ENCODE measurements at places on chromosomes 16 and 17. TPM values are rescaled to one million over a fixed set of nuclear protein-coding genes. Genes with fewer than 3 reads are reported as not detected.

- DNase-seq = no peak
Measured at GRCh38 chr17:79261355-79262072, 186.9 kb downstream of the ENGASE start.

GRCh38 chr17:50070908-50071680 lies 15.2 kb downstream of the ITGA3 start:
- DNase-seq = no peak

DNA sequence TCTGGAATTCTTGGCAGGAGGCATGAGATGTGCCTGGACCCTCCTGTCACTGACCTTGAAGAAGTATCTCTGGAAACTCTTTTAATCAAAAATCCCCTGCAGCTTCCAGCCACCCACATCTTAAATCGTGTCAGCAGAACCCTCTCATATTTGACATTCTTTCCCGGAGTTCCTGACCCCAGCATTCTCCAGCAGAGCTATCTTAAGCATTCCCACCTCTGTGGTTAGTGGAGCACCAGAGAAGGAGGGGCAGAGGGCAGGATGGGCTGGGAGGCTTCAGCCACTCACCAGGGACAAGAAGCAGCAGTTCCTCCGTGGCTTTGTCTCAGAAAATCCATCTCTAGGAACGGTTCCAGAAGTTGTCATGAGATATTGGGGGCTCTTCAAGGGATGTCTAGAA lies 149.9 kb downstream of the RGS9 start:
- DNase-seq = no peak

DNA sequence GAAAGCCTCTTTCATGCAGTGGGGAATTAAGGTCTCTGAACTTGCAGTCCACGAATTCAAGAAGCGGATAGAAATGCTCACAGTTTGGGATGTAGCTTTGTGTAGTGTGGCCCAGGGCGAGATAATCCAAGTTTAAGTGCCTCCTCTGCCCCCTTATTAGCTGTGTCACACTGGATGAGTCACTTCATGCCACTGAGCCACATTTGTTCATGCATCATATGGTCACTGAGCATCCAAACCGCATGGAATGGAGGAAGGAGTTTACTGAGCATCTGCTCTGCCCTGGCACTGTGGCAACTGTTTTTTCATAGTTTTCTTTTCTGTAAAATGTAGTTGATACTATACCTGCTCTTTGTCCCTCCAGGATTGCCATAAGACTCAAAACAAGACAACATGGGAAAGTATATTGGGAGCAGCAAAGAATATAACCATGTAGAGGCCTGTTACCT lies 15.1 kb upstream of the DHX8 start:
- DNase-seq = no peak

- peak; percentile 8 for DNase-seq
Measured at GRCh38 chr17:48122665-48123045, 15.1 kb downstream of the SNX11 start.

DNA sequence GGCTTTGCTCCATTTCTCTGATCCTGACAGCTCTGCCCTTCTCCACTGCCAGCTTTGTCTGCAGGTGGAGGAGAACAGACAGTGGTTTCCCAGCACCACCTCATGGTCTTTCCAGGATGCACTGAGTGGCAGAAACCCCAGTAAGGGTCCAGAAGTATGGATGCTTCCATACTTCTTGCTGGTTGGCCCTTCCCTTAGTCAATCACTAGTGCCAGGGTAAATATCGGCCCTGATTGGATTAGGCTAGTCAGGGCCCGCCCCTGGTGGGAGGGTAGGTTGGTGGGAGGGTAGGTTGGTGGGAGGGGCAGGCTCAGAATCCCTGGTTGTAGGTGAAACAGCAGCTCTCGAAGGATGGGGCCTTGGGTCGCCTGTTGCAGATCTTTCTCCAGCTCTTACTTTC lies 10.2 kb downstream of the RNF213 start:
- DNase-seq = no peak

- DNase-seq = peak; percentile 75
Measured at GRCh38 chr16:56607109-56607618, 1.2 kb upstream of the MT2A start.

DNA sequence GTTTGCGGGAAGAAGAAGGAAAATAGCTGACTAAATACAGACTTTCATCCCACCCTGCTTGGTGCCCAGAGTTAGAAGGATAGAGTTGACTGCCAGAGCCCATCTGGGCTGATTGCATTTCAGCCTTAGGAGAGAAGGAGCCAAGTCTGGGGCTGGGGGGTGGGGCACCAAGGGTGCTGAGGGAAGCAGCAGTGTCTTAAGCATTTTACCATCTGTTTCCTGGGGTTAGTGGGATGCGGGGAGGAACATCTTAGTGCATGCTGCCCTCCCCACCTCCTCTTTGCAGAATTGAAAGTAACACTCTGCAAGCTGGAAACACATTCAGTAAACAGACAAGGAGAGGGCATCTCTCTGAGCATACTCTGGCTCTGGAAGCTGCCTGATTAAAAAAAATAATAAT lies 1.5 kb upstream of the ARL5C start:
- DNase-seq = no peak

DNA sequence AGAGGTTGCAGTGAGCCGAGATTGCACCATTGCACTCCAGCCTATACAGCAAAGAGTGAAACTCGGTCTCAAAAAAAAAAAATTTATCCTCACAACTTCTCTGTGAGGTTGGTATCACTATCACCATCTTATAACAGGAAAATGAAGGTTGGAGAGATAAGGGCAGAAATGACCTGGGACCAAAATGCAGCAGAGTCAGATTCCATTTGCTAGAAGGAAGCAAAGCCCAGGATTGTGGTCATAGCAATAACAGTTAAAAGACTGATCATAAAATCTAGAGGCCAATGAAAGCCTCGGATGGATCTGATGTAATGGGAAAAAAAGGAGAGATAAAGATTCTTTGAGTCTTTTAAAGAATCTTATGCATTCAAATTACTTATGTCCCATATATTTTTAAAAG lies 69.6 kb upstream of the TEKT1 start:
- DNase-seq = no peak

GRCh38 chr17:28033972-28034714 lies 8.3 kb upstream of the NLK start:
- no peak for DNase-seq

- no peak for DNase-seq
Measured at GRCh38 chr16:66588981-66589713, 9.9 kb downstream of the CMTM2 start.

DNA sequence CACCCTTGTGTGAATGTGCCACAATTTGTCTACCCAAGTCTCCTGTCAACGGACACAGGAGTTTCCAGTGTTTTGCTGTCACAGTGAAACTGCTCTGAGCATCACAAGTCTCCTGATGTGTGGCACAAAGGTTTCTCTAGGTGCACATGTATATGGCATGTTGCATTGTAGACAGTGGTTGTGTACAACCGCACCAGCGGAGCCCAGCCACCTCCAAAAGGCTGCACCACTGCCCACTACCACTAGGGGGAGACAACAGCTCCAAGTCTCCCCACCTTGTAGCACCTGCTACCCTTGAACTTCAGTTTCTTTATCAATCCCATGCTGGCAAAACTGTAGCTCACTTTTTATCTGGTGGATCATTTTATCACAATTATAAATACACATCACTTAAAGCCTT lies 95.5 kb upstream of the ZNF469 start:
- no peak for DNase-seq

GRCh38 chr16:30355954-30356308 lies 823 bp upstream of the CD2BP2 start:
- no peak for DNase-seq

GRCh38 chr17:12680407-12680897 lies 14.8 kb downstream of the MYOCD start:
- DNase-seq = no peak

DNA sequence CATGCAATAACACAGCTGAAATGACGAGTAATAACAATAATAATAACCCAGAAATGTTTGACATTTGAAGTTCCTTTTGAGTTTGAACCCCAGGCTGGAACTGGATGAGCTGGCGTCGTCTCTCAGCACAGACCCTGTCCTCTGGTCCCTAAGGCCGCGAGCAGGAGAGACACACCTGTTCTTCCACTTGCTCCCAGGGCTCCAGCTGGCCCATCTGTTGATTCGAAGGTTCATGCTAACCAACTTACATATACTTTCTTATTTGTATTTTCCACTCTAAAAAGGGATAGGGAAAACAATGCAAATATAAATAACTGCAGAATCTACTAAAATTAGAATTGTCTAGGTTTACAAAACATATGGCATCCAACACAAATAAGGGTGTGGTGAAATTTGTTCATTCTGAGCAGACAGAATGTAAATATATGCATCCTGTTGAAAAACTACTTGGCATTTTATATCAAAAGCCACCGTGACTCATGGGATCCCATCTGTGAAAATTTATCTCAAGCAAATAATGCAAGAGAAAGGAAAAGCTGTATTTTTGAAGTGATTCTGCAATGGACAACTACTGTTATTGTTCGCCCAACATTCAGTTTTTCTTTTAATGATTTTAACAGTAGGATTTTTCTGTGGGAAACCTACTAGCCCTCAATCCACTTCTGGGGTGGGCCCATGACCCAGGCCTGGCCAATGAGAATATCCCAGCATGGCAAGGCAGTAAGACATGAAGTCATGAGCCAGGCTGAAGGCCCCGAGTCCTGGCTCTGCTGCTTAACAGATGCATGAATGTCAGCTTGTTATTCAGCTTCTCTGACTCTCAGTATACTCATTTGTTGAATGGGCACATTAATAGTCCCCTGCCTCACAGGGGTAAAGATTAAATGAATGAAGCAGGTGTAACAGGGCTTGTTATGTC lies 13.2 kb upstream of the RGS9 start:
- no peak for DNase-seq

GRCh38 chr16:81843243-81843582 lies 64.1 kb downstream of the PLCG2 start:
- no peak for DNase-seq

GRCh38 chr17:47717261-47717697 lies 15.8 kb upstream of the TBX21 start:
- DNase-seq = no peak

DNA sequence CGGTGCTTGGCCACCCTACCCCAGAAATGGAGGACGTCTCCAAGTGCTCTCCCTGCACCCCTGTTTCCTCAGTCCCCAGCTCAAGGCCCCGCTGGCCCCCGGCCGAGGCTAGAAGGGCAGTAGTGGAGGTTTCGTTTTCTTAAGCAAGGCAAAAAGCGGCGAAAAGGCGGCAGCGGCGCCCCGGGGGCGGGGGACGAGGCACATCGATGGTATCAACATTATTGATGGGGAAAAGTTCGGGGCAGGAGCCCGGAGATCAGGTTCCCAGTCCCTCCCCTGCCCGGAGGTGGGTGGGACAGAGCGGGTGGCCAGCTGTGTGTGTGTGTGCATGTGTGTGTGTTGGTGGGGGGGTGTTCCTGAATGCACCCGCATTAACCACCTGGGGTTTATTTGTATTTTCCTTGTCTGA lies 4.1 kb upstream of the SALL1 start:
- DNase-seq = no peak

DNA sequence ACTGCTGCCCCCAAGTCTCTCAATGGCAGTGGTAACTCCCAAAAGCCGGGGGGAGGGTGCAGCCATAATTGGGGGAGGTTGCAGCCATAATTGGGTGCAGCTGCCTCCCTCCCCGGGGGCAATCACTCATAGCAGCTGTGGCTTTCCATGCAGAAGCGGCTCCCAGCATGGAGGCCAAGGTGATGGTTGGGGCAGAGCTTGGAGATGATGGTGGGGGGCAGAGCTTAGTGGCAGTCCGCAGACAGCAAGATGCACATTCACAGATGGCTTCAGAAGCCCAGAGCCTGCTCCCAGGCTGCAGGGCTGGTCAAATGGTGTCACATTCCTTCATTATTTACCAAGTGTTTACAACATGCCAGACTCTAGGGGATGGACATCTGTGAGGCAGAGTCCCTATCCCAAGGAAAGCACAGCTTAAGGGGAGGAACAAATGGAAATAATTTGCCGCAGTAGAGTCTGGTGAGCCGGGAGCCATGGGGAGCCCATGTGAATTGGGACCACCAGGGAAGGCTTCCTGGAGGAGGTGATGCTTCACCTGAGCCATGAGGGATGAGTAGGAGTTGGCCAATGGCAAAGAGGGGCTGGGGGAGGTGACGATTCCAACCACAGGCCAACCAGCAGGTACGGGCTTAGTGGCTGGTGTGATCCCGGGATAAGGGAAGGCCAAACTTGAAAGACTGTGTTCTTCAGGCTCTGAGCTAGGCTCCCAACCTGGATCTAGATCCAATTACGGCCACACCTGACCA lies 8.1 kb downstream of the DOC2B start:
- no peak for DNase-seq

The RFNG gene
- total RNA-seq = 42.4 TPM

The KRT25 gene
- not detected for total RNA-seq

The KRTAP9-1 gene
- total RNA-seq = not detected

The TRIM47 gene
- total RNA-seq = 50.7 TPM

The CCL5 gene
- 5.3 TPM for total RNA-seq

The GPRC5C gene
- total RNA-seq = 62.9 TPM

The PPY gene
- not detected for total RNA-seq

The PIGW gene
- 3.2 TPM for total RNA-seq

The HLF gene
- 21.4 TPM for total RNA-seq

The TM4SF5 gene
- not detected for total RNA-seq

The CTNS gene
- total RNA-seq = 15.7 TPM

The CCL1 gene
- total RNA-seq = not detected
